Mucosa of descending colon (tissue), 3 donors: ENCODE measurements at places on chromosomes 5 and 9. TPM values are rescaled to one million over a fixed set of nuclear protein-coding genes. Genes with fewer than 3 reads are reported as not detected.

GRCh38 chr5:140143521-140144258 lies 18.0 kb downstream of the IGIP start:
- no peak for DNase-seq

DNA sequence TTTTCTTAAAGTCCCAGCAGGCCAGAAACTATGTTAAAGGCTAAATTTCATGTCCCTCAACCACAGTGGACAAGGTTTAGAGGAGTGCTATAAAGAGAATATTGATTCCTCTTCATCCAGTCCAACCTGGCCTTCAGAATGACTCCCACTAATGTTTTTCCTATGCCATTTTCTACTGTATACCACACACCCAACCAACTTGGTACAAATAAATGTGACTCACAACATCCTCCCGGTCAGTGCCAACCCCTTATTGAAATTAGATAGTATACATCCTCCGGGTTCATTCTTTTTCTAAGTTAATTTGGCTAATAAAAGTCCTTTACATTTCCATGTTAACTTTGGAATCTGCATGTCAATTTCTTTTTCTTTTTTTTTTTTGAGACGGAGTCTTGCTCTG lies 215.1 kb downstream of the TSSK1B start:
- no peak for DNase-seq

- DNase-seq, result no peak
Measured at GRCh38 chr5:34039398-34040157, 3.4 kb downstream of the C1QTNF3 start.

GRCh38 chr9:131302244-131303075 lies 12.9 kb downstream of the PLPP7 start:
- no peak for DNase-seq

GRCh38 chr5:74026310-74026709 lies 400.3 kb downstream of the ARHGEF28 start:
- no peak for DNase-seq

DNA sequence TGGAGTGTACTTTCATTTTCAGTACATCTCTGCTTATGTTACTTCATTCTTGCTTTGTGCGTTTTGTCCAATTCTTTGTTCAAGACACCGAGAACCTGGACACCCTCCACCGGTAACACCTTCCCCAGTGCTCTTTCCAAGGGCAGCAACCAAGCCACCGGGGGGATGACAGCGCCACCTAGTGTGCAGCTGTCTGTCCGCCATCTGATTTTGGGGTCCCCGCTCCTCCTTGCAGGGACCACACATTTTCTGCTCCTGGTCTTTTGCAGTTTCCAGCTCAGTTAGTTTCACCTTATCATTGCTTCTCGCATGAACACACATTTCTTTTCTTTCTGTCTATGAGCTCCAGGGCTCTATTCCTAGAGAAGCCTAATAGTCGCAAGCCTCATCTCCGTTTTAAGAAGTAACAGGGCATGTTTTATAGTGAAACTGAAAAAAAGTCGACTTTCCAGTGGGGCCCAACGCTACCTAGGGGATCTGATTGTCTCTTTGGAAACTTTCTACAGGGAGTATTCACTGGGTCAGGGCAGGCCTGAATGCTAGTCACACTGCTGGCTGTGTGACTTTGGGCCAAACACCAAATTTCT lies 152.1 kb downstream of the FSTL4 start:
- DNase-seq, result no peak

- no peak for DNase-seq
Measured at GRCh38 chr9:32525709-32526030, 326 bp downstream of the RIGI start.

GRCh38 chr5:67404256-67405100 lies 207.9 kb upstream of the CD180 start:
- DNase-seq, result no peak

DNA sequence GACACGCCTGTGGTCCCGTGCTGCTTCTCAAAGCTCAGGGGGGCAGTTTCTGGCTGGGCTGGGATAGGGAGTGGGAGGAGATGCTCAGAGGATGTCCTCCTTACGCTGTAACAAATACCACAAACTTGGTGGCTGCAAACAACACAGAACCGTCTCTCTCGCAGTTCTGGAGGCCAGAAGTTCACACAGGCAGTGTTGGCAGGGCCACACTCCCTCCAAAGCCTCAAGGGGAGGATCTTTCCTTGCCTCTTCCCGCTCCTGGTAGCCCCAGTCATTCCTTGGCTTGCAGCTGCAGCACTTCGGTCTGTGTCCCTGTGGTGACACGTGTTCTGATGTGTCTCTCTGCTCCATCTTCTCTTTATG lies 10.4 kb upstream of the ORM1 start:
- DNase-seq, result no peak

- no peak for DNase-seq
Measured at GRCh38 chr9:91496351-91496750, 72.7 kb upstream of the NFIL3 start.

- no peak for DNase-seq
Measured at GRCh38 chr5:159680095-159680494, 236.2 kb upstream of the ADRA1B start.

DNA sequence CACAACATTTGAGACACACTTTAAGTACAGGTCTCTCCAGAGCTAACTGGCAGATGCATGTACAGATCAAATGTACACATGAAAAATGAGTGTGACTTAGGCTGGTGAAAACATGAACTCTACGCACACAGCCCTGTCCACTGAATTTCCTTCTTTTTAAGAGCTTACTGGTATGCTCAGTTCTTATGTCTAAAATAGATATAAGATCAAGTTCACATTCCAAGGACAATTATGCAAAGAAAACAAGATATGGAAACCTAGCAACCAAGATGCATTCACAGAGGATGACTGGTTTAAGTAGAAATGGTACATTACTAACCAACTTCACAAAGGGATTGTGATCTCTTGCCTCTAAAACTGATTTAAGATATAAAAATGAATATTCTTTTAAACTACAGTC lies 56.7 kb downstream of the TLE1 start:
- DNase-seq, result no peak

- DNase-seq, result no peak
Measured at GRCh38 chr9:122134822-122135528, 24.6 kb downstream of the NDUFA8 start.

- peak; percentile 27 for DNase-seq
Measured at GRCh38 chr9:133609311-133610098, at the start of gene FAM163B. FAM163B (minus strand) TSS chr9:133609389; CDS start chr9:133580223, 29,166 bp downstream.

DNA sequence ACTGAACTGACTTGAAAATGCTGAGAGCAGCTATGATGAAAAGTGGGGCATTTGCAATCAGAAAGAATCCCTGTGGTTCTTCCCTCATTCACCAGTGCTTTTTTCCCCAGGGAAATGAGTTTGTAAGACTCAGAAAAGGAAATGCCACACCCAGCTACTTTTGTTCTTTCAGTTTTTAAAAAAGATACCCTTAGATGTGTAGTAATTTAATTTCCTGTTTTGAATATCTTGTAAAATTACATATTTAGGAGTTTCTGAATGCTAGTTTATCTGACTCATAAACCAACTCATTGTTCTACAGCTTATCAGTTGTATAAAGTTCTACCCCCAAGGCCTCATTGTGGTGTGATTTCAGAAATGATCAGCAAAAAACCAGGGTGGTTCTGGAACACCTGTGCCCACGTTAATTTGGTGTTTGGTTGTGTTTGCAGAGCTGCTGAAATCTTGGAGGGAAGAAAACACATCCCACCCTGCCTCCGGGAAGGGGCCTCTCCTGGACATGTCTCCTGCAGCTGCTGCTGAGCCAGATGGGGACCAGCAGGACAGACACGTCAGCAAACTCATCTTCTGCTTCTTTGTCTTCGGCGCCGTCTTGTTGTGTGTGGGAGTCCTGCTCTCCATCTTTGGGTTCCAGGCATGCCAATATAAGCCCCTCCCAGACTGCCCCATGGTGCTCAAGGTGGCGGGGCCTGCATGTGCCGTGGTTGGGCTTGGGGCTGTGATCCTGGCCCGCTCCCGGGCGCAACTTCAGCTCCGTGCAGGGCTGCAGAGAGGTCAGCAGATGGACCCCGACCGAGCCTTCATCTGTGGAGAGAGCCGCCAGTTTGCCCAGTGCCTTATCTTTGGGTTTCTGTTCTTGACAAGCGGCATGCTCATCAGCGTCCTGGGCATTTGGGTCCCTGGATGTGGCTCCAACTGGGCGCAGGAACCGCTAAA lies 2.8 kb downstream of the TMEM171 start:
- no peak for DNase-seq

GRCh38 chr5:99369797-99370593 lies 441.2 kb upstream of the CHD1 start:
- no peak for DNase-seq

GRCh38 chr5:173795601-173796000 lies 92.5 kb upstream of the CPEB4 start:
- DNase-seq, result no peak

- no peak for DNase-seq
Measured at GRCh38 chr5:56317923-56318561, 84.9 kb upstream of the ANKRD55 start.

DNA sequence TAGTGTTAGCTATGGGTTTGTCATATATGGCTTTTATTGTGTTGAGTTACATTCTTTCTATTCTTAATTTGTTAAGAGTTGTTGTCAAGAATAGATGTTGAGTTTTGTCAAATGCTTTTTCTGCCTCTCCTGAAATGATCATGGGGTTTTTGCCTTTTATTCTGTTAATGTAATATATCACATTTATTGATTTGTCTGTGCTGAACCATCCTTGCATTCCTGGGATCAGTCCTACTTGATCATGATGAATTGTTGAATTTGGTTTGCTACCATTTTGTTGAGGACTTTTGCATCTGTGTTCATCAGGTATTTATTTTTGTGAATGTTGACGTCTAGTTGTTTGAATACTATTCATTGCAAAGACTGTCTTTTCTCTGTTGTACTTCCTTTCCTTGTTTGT lies 23.9 kb downstream of the RIC1 start:
- no peak for DNase-seq

DNA sequence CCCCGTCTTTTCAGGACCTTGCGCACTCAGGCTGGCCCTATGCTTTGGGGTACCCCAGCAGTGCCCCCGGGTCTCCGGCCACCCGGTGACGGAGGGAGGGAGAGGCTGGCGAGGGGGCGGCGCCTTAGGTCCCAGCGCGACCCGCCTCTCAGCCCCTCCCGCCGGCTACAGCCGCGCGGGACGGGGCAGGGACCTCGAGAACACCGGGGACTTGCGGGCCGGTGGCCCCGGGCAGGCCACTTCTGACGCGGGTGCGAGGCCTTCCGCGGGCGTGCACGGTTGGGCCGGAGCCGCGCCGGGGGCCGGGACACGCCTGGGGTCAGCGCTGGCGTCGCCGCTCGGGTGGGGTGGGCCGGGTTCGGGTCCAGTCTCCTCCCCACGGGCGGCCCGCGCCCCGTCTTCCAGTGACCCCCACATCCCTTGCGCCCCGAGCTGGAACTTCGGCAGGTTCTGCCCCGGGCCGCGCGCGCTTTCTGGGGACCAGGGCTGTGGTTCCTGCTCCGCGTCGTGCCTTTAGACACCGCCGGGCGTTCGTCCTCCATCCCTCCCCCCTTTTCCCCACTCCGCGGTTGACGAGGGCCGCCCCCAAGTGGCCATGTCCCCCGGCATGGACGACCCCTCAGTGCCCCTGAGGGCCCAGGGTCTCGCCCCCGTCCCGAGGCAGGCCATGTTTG lies 3.8 kb upstream of the SQSTM1 start:
- no peak for DNase-seq

DNA sequence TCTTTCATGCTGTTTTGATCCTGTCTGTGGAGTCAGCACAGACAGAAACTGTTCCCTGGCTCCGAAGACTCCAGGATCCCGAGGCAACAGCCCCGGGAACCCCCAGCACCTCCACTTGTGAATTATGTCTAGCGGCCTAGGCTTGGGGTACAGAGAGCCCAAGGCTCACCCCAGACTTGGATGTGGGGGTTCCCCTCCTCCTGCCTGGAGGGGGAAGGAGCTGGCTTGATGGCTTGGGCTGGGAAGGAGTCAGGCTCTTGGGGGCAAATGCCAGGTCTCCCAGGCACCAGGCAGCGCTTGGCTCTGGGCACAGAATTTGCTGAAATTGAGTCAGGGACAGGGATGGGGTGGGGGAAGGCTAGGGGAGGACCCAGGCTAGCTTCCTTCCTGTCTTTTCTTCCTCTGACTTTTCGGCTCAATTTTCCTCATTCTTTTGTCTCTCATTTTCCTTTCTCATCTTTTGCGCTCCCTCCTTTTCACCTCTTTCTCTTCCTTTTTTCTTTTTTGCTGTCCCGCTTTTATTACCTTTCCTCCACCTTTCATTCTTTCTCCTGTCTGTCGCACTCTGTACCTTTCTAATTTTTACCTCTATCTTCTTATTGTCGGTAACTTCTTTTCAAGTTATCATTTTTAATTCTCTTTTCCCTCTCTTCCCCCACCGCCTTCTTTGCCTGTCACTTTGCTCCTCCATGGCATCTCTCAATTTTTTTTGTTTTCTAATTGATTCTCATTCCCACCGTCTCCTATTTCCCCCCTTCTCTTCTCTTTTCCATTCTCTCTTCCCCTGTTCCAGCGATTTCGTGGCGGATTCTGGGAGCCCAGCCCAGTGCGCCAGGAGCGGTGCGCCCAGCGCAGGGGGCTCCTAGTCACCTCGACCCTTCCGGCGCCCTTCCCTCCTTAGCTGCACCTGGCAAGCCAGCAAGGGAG lies 10.5 kb downstream of the MSX2 start:
- DNase-seq, result no peak

- DNase-seq, result no peak
Measured at GRCh38 chr5:6750951-6751685, 37.9 kb downstream of the TENT4A start.

- DNase-seq, result no peak
Measured at GRCh38 chr5:14932902-14933469, 61.4 kb upstream of the ANKH start.

DNA sequence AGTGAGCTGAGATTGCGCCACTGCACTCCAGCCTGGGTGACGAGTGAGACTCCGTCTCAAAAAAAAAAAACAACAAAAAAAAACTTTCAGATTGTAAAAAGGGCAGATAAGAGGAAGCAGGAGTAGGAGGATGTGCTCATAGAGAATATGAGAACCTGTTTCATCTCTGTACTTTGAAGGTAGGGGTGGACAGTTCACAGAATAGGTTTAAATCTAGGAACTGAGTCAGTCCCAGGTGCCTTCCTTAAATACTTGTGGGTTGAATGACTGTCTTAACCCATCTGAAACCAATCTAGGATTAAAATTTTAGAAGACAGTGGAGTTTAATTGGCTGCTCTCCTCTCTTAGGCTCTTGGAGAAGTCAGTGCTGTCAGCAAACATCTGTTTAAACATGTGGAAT lies 12.4 kb downstream of the POLK start:
- DNase-seq, result no peak

The KCNIP1 gene
- total RNA-seq, result not detected

The ECSCR gene
- total RNA-seq, result 3.4 TPM

The DMRT2 gene
- 3.1 TPM for total RNA-seq

The C5orf52 gene
- 5.7 TPM for total RNA-seq

The IL4 gene
- total RNA-seq, result not detected

The TUBB4B gene
- 379 TPM for total RNA-seq

The RBM22 gene
- total RNA-seq, result 44.2 TPM

The RNF183 gene
- total RNA-seq, result 1.4 TPM

The PTCD2 gene
- 6.3 TPM for total RNA-seq

The HAVCR2 gene
- 2.1 TPM for total RNA-seq

The TRMO gene
- 15.3 TPM for total RNA-seq

The THG1L gene
- total RNA-seq, result 14.5 TPM

The ACTBL2 gene
- total RNA-seq, result not detected

The ENTPD8 gene
- total RNA-seq, result 74.8 TPM
